ENCODE measurements at places on chromosomes 12 and 14. TPM values are rescaled to one million over a fixed set of nuclear protein-coding genes. Genes with fewer than 3 reads are reported as not detected.
A peak's percentile ranks its signal among the peaks of the same experiment; 100 is the strongest.

A2M gene
- total RNA-seq, result not detected

GRCh38 chr12:70154960-70155589 is 88.2 kb upstream of the CNOT2 start:
- peak; percentile 20 for DNase-seq

SERPINA1 gene
- total RNA-seq, result 1.1 TPM

DNA sequence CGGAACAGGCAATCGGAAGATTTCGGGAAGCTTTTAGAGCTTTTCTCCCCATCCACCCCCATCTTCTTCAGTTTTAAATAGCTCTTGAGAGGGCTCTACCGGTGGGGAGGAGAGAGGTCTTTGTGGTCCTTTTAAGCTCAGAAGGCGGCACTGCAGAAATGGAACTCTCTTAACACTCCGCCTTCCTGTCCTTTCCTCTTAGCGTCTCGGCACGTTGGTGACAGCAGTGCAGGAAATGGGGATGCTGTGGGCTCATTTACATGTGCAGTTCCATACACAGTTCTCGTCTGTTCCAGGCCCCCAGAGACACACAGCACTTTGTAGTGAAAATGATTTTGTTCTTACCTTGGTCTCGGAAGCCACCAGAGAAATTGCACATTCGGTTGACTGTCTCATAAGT is 50.4 kb upstream of the RIN3 start:
- no peak for DNase-seq

GRCh38 chr12:53965281-53966084 is 7.4 kb upstream of the HOXC11 start:
- no peak for DNase-seq

DNA sequence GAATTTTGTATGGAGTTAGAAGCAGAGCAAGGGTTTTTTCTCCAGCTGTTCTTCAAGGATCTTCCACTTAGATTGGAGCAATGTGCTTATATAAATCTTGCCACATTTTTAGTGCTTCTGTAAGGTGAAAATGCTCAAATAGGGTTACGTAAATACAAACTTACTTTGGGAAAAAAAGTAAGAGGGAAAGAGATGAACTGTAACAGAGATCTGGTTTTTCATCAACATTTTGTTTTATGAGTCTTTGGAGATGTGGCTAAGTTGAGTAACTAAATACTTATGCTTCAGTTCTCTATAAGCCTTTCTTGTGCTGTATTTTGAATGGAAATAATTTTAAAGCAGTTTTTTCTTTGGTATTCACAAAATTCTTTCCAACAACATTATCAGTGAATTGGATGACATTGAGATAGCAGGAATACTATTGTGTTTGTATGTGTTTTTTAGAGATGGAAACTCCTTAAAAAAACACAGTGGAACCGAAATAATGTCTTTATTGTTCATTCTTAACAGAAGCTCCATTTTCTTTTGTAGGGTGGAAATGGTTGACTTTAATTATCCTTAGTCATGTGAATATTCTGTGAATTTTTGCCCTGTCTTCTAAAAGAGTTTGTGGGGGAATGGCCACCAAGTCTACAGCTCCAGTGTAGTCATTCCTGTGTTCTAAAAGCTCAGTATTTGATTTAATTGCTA is 45.7 kb downstream of the NPAS3 start:
- DNase-seq, result no peak

GAS2L3 gene
- total RNA-seq, result 25.8 TPM

- no peak for DNase-seq
These were observed 10.7 kb upstream of the C12orf75 start for GRCh38 chr12:105319691-105320209.

GRCh38 chr14:98711453-98711852 is 560.5 kb downstream of the BCL11B start:
- DNase-seq, result no peak

- peak; percentile 27 for DNase-seq
These were observed 17.9 kb upstream of the CFAP54 start for GRCh38 chr12:96471368-96472050.

GPRC5A gene
- 53.4 TPM for total RNA-seq

All from Caki2 (cell line).